ENCODE measurements at places on chromosomes 13 and 19.

DNA sequence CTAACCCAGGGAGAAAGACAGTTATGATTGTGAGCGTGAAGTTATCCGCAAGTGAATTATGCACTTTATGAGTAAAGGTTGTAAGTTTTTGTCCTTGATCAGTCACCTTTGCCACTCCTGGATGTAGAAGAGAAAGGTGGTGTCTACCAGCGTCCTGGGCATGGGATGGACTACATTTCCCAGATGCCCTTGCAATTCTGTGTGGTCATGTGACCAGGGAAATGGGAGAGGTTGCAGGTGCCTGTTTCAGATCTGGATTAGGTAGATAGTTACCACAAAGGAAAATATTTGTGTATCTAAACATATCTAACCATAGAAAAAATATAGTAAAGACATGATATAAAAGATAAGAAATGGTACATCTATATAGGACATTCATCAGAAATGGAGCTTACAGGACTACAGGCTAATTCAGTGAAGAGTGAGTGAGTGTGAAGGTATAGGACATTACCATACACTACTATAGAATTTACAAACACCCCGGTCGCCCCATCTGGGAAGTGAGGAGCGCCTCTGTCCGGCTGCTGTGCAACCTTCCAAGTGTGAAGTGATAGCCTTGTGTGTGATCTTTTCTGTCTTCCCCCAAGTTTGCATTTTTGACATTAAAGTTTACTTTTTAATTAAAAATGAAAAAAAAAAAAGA lies 51.6 kb upstream of the CACNA1A start:
- DNase-seq: no peak

DNA sequence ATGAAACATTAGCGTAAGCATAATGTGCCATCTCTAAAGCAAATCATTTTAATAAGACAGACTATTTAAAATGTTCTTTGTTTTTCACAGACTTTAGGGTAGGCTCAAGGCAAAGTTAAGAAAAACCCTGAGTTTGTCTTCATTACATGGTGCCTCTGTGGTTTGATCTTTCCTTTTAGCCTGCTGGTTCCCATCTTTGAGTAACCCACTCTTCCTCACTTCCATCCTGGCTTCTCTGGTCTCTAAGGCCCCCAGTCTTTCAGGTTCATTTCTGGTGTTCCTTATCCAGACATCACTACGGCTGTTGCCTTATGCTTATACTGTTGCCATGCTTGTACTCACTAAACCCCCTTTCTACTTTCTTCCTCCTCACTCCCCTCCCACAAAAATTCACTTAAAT lies 38.4 kb downstream of the DACH1 start:
- no peak for DNase-seq

- no peak for DNase-seq
Measured at GRCh38 chr19:45917421-45918091, 3.0 kb upstream of the NANOS2 start.

GRCh38 chr13:99265821-99266426 lies 7.7 kb upstream of the GPR18 start:
- no peak for DNase-seq

GRCh38 chr13:94710065-94710781 lies 2.1 kb downstream of the SOX21 start:
- no peak for DNase-seq

GRCh38 chr13:33367926-33368325 lies 82.4 kb upstream of the STARD13 start:
- no peak for DNase-seq

GRCh38 chr19:1438933-1439354 lies 748 bp downstream of the RPS15 start:
- no peak for DNase-seq

DNA sequence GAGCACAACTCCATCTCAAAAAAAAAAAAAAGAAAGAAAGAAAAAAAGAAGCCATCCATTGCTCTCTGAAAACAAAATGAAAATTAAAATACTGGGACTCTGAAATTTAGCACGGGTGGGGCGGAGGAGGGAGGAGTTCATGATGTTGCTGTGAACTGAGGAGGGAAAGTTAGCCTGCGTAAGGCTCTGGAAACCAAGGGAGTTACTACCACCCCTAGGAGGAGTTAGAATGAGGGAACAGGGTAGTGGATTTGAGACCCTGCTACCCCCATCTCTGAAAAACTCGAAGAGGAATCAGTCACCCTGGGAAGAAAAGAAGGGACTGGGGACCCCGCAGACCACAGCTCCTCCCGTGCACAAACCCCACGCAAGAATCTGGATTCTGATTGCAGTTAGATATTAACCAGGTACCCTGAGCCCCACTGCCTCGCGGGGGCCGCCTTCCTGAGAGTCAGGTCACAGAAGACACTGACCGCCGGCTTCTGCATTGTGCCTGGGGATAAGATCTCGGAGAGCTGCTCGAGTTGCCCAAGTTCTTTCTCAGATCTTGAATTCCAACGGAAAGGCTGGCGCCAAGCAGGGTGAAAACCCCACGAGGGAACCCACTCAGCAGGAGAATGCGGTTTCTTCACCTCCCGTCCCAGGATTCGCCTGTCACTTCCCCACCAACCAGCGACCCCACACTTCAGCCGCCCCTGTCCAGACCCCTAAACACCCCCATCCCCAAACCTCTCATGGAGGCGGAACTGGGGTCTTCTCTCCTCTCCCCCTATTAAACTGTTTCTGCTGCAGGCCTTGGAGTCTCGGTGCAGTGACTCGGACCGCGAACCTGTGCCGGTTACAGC lies 870 bp downstream of the ZNF442 start:
- DNase-seq: no peak

GRCh38 chr13:113135281-113135760 lies 12.7 kb downstream of the F10 start:
- DNase-seq: no peak

Data from activated CD4-positive, alpha-beta T cell treated with anti-CD3 and anti-CD28 coated beads for 4 hours (primary cell).